Adrenal gland (tissue), 19 donors: ENCODE measurements at places on chromosomes 11 and 22. TPM values are rescaled to one million over a fixed set of nuclear protein-coding genes. Genes with fewer than 3 reads are reported as not detected.

DNA sequence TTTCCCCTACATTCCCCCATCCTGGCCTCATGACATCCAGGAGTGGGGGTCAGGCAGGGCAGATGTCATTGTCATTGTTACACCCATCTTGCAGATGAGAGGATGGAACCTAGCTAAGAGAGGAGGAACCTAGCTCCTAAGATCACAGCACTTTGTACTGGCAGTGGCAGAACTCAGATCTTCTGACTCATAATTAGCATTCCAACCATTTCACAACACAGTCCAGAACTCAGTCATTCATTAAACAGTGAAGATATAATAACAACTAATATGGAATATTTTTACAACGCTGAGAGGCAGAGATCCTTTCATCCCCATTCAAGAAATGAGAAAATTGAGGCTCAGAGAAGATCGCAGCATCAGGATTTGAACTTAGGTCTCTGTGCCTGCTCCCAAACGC, 127.8 kb downstream of the CHST1 start:
- no peak for DNase-seq

- no peak for DNase-seq
Observed at GRCh38 chr11:1422981-1423380, 33.2 kb downstream of the BRSK2 start.

- DNase-seq = peak; percentile 33
Observed at GRCh38 chr22:37972527-37972926, 11.8 kb downstream of the SOX10 start.

DNA sequence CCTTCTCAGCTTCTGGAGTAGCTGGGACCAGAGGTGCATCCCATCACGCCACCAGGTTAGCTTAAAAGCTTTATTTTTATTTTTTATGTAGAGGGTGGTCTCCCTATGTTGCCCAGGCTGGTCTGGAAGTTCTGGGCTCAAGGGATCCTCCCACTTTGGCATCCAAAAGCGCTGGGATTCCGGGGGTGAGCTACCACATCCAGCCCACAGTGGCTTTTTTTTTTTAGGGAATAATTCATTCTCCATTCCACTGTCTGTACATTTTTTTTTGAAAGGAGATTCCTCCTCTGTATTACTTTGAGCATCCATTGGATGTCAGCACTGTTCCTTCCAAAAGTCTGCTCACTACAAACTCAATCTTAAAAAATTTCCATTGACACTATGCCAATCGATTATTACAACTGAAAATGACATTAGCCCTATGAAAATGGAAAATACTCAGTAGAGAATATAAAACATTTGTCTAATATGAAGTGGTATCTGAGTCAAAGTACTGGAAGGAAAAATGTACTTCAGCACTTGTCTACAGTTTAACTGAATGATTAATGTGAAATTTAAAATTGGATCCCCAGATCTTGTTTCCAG, 1.3 kb upstream of the LPXN start:
- DNase-seq = no peak

- peak; percentile 88 for DNase-seq
Observed at GRCh38 chr22:33539902-33540751, 380.1 kb downstream of the LARGE1 start.

- DNase-seq = no peak
Observed at GRCh38 chr11:92322225-92322624, 97.6 kb downstream of the FAT3 start.

GRCh38 chr11:3158131-3158591, 6.9 kb downstream of the OSBPL5 start:
- DNase-seq = no peak

DNA sequence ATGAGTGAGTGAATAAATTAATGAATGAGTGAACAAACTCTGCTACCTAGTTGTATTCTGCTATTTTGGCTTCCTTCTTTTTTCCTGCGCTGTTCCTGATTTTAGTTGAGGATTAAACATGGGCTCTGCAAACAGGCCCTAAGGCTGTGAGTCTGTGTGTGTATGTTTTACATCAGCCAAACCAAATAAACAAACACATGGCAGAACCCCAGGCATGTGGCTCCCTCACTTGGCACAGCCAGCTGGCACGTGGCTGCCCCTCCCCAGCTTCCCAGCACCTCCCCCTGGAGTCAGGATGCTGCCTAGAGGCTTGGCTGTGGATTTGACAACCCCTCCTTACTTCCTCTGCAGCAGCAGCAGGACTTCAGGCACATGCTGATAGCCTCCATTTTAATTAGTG, 593.2 kb downstream of the INSC start:
- peak; percentile 18 for DNase-seq

- DNase-seq = peak; percentile 86
Observed at GRCh38 chr22:37681556-37682049, 4.5 kb upstream of the NOL12 start.

GRCh38 chr11:128483211-128483788, 104.1 kb downstream of the ETS1 start:
- DNase-seq = no peak

METTL15 gene
- 26.1 TPM for total RNA-seq

NCAPD3 gene
- total RNA-seq = 16.3 TPM

CLTCL1 gene
- total RNA-seq = 14.6 TPM

SF3B2 gene
- total RNA-seq = 177 TPM
